ENCODE measurements at places on chromosomes 2 and 18.

- no peak for DNase-seq
Observed at GRCh38 chr18:71336576-71337210, 1047.8 kb downstream of the SOCS6 start.

- DNase-seq: no peak
Observed at GRCh38 chr2:239866778-239867177, 158.4 kb downstream of the NDUFA10 start.

DNA sequence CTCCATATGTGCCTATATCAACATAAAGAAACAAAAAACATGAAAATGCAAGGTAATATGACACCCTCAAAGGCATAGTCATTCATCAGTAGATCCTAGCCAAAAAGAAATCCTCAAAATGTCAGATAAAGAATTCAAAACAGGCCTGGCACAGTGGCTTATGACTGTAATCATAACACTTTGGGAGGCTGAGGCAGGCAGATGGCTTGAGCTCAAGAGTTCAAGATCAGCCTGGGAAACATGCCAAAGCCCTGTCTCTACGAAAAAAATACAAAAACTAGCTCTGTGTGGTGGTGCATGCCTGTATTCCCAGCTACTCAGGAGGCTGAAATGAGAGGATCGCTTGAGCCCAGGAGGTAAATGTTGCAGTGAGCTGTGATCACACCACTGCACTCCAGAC lies 284.6 kb upstream of the KLHL29 start:
- DNase-seq: peak; percentile 84

- no peak for DNase-seq
Observed at GRCh38 chr2:1751767-1752725, 7.7 kb upstream of the PXDN start.

- no peak for DNase-seq
Observed at GRCh38 chr2:171271971-171272436, 111.3 kb upstream of the TLK1 start.

- DNase-seq: no peak
Observed at GRCh38 chr2:21814588-21815149, 690.9 kb downstream of the TDRD15 start.

DNA sequence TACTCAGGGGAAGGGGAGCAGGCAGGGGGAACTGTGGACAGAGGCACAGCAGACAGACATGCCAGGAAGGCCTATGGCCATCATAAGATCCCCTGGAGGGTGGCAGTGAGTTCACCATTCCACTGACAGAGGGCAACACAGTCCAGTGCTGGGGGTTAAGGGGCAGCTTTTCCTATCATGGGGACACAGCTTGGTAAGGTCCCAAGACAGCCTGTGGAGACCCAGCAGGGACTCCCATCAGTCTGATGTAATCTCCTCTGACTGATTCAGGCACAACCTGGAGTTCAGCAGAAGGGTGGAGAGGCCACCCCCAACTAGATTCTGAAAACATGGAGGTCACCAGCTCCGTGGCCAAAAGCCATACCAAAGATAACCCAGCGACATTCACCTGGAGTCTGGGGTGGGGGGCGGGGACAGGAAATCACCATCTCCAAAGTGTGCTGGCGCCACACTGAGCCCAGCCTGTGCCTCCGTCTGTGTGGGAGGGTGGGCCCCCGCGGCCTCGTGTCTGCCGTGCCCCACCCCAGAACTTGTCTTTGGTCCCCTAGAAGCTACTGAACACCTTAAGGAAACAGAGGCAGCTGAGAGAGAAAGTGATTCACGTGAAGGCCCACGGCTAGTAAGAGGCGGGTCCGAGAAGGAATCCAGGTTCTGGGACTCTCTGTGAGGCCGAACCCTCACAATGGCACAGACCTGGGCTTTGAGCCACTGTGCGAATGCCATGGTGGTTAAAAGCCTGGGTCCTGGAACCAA lies 28.6 kb downstream of the DNMT3A start:
- no peak for DNase-seq

- DNase-seq: no peak
Observed at GRCh38 chr2:45681675-45682074, 30.2 kb downstream of the PRKCE start.

- no peak for DNase-seq
Observed at GRCh38 chr2:174717916-174718315, 46.4 kb downstream of the CHRNA1 start.

- no peak for DNase-seq
Observed at GRCh38 chr2:240149943-240150784, 9.7 kb upstream of the OTOS start.

DNA sequence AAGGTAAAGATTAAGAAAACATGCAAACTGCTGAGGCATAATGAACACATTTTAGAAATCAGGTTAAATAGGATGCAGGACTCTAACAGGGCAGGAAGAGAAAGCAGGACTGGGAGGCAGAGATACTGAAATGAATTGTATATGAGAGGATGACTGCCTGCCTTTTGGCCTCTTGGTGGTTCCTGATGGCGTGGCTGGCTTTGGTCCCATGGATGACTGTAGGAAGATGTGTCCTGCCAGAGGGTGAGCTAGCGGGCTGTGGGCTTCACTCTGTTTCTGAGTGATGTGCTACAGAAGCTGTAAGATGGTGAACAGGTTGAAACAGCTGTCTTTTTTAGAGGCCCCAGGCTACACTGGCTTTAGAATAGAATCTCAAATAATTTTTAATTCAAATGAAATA lies 517.0 kb downstream of the SLC4A3 start:
- no peak for DNase-seq

DNA sequence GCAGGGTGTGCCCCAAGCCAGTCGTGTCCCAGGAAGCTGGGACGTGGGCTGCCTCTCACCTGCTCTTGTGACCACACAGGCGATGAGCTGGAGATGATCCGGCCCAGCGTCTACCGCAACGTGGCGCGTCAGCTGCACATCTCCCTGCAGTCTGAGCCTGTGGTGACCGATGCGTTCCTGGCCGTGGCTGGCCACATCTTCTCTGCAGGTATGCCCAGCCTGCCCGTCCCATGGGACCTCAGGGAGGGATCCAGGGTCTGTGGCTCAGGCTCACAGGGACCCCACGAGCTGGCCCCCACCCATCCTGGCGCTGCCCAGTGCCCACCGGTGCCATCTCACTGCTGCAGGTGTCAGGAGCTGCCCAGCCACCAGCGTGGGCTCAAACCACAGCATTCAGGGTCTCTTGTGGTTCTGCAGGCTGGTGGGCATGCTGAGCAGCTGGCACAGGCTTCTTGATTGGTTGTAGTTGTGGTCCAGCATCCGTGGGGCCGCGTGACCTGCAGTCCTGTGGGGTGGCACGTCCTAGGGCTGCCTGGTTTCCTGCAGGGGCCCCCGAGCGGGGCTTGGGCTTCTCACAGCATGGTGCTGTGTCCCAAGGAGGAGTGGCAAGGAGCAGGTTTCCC lies 3.8 kb downstream of the BOK start:
- DNase-seq: no peak

DNA sequence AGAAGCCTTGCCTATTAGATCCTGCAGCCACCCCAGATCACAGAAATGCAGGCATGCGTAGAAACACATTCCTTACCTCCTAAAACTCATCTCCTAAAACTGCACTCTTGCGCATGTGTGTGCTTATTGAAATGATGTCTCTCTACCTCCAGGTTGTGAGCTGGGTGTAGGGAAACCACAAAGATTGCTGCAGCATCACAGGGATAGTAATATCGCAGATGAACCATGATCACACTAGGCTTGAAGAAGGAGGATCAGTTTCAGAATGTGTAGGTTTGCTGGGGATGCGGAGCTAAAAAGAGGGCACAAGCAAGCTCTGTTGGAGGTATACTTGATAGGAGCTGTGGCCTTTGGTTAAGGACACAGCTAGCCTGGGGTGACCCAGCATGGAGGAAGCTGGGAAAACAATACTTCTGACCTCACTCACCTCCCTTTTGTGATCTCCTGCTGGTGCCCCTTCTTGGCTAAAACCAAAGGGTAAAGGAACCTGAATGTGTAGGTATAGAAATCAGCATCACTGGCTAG lies 118.8 kb downstream of the SETBP1 start:
- no peak for DNase-seq

GRCh38 chr2:239587311-239587731 lies 186.5 kb upstream of the HDAC4 start:
- DNase-seq: no peak

DNA sequence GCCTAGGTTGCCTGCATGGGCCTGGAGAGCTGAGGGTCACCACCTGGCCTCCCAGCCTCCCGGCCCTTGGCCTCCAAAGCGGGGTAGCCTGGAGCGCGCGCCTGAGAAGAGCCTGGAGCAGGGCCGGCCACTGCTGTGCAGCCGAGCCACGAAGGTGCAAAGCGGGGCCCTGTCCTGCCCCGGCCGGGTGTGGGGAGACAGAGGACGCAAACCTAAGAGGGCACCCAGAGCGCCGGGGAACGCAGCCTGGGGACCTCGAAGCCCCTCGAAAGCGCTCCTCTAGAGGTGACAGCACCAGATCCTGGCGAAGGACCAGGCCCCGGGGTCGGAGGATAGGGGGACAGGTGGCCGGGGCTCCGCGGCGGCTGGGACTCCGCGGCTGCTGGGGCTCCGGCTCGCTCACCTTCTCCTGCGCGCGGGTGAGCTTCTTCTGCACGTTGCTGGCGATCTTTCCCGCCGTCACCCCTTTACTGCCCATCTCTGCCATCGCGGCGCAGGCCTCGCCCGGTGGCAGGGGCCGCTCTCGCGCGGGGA lies 430 bp downstream of the BIN1 start:
- no peak for DNase-seq

GRCh38 chr18:7784171-7784570 lies 217.1 kb downstream of the PTPRM start:
- no peak for DNase-seq

DNA sequence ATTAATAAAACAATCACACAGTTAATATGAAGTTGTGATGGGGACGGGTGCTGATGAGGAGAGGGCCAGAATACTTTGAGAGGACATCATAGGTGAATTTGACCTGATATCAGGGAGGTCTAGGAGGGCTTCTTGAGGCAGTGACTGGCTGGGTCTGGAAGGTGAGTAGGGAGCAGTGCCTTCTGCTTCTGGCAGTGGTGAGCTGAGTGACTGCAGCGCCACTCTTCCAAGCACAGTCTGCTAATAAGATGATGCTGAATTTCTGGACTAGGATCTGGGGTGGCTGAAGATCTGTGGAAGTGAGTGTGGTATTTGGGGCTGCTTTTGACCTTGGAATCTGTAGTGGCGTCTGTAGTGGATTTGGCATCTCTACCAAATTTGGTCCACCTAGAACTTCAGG lies 5.5 kb downstream of the DGKD start:
- no peak for DNase-seq

GRCh38 chr2:168438553-168438952 lies 17.5 kb upstream of the CERS6 start:
- no peak for DNase-seq

DNA sequence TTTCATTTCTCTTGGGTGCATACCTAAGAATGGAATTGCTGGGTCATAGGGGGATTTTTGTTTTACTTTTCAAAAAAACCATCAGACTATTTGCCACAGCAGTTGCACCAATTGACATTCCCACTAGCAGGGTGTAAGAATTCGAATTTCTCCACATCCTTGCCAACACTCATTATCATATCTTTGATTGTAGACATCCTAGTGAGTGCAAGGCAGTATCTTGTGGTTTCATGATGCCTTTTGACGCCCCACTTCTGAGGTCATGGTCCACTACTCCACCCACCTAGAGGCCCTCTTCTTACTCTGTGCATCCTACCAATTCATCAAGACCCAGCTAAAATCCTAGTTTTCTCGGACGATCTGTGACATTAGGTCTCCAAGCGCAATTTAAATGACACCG lies 161.9 kb downstream of the MYO5B start:
- no peak for DNase-seq

DNA sequence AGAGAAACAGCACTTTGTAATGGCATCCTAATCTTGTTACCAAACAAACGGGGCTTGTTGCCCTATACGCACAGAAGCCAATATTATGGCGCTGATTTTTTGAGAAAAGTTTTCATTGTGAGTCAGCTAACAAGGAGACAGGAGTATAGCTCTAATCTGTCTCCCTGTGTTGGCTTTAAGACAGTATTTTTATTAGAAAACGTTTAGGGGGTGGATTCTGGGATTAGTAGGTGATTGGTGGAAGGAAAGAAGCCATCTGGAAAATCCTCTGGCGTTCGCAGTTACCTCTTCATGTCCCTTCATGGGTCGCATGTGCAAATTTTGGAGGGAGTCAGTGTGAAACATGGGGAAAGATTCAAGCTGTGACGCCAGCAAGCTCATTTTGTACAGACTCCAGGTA lies 698 bp upstream of the TMEM237 start:
- DNase-seq: no peak

- peak; percentile 69 for DNase-seq
Observed at GRCh38 chr2:128435576-128436478, 117.2 kb upstream of the HS6ST1 start.

- DNase-seq: no peak
Observed at GRCh38 chr2:104897515-104898184, 43.7 kb downstream of the POU3F3 start.

- no peak for DNase-seq
Observed at GRCh38 chr2:24456599-24457556, 34.2 kb upstream of the NCOA1 start.

GRCh38 chr2:142707318-142707717 lies 170.1 kb upstream of the KYNU start:
- no peak for DNase-seq

DNA sequence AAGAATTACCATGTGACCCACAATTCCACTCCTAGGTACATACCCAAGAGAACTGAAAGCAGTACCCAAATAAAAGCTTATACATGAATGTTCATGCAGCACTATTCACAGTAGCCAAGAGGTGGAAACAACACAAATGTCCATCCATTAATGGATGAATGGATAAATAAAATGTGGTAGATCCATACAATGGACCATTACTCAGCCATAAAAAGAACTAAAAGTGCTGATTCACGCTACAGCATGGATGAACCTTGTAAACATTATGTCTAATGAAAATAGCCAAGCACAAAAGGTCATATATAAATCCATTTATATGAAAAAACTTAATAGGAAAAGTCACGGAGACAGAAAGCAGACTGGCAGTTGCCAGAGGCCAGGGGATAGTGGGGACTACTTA lies 23.6 kb upstream of the ZFP36L2 start:
- no peak for DNase-seq

GRCh38 chr2:229199267-229199666 lies 71.8 kb downstream of the PID1 start:
- no peak for DNase-seq

GRCh38 chr2:233964581-233964980 lies 47.4 kb downstream of the TRPM8 start:
- DNase-seq: no peak

- no peak for DNase-seq
Observed at GRCh38 chr18:26662996-26663395, 114.6 kb upstream of the KCTD1 start.

All from NCI-H1694 treated with DMSO at 0.1 percent for 48 hours (cell line).